ENCODE measurements at places on chromosomes 6 and 20. TPM values are rescaled to one million over a fixed set of nuclear protein-coding genes. Genes with fewer than 3 reads are reported as not detected.

Gene ADGRG6
- polyA plus RNA-seq = 0.03 TPM

DNA sequence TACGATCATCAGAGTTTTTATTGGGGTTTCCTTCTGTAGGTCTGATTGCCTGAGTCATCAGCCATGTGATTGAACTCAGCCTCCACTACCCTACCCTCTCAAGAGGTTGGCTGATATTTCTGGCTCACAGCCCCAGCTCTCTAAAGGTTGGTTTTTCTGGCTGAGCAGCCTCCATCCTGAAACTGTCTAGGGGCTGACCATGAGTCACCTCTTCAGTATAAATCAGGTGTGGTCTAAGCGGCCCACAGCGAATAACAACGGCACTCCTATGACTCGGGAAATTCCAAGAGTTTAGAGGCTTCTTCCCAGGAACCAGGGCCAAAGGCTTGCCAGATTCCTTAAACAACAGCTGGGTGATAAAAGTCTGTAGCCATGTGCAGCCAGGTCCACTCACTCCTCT lies 115.5 kb downstream of the SOD2 start:
- DNase-seq = no peak

- no peak for DNase-seq
Measured at GRCh38 chr20:23092384-23092756, 6.2 kb upstream of the CD93 start.

Gene GCNT2
- polyA plus RNA-seq = 6.8 TPM

Gene OPN5
- not detected for polyA plus RNA-seq

DNA sequence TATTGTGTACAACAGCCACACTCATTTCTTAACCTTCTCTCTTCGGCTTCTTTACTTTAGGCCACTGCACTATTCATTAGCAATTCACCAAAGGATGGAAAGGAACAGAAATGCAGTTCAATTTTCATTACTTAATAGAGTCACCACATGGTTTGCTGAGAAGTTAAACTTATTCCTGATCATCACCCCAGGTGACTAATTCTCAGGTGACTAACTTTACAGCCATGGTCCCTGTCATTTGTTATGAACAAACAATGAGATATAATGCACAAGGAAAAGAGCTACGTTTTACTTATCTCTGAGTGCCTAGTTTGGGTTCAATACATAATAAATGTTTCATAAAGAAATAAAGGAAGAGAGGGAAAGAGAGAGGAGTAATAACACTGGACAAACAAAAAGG lies 45.8 kb upstream of the DST start:
- no peak for DNase-seq

DNA sequence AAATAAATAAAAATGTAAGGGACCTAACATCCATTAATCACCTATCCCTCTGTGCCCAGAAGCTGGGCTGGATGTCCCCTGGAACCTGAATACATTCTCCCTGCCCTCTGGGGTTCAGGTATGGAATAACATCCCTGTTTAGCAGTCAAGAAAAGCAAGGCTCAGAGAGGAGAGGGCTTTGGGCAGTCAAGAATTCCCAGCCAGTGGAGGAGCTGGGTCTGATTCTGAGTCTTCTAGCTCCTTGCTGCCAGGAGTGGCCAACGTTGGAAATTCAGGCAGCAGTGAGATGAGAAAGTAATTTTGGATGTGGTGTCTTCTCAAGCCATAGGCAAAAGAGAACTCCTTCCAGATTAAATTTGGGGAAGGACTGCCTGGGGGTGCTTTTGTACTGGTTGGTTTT lies 42.6 kb upstream of the ZNFX1 start:
- no peak for DNase-seq

Gene GLP1R
- not detected for polyA plus RNA-seq

Measured in B cell (primary cell).